CD4-positive, alpha-beta T cell treated with Interleukin-4 for 1 hour (primary cell): ENCODE measurements at places on chromosomes 6 and 20.

- no peak for DNase-seq
Measured at GRCh38 chr20:59670786-59671492, 66.6 kb downstream of the PHACTR3 start.

DNA sequence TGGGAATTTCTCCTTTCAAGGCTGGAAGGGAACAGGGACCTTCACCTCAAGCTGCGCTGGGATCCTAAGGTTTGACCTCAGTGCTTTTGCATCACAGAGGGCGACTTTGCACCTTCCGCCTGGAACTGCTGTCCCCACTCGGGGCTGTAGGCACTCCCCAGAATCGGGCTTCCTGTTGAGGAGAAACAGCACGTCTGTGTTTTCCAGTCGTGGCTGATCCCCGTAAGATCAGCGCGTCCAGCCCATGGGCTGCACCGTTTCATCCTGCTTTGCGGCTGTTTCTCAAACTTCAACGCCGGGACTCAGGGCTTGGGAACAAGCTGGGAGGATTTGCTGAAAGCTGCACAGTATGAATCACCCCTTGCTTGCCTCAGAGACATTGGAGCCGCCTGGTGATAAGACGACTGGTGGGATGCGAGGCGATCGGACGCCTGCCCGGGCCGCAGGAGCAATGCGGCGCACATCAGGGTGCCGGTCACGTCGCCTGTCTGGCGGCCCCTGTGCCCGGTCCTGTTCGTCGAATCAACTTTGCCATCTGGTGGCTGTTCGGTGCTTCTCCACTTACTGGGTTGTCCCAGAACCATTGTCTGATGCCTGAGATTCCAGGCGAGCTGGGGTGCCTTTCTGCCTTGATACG lies 53.6 kb upstream of the FRMD1 start:
- DNase-seq, result no peak

DNA sequence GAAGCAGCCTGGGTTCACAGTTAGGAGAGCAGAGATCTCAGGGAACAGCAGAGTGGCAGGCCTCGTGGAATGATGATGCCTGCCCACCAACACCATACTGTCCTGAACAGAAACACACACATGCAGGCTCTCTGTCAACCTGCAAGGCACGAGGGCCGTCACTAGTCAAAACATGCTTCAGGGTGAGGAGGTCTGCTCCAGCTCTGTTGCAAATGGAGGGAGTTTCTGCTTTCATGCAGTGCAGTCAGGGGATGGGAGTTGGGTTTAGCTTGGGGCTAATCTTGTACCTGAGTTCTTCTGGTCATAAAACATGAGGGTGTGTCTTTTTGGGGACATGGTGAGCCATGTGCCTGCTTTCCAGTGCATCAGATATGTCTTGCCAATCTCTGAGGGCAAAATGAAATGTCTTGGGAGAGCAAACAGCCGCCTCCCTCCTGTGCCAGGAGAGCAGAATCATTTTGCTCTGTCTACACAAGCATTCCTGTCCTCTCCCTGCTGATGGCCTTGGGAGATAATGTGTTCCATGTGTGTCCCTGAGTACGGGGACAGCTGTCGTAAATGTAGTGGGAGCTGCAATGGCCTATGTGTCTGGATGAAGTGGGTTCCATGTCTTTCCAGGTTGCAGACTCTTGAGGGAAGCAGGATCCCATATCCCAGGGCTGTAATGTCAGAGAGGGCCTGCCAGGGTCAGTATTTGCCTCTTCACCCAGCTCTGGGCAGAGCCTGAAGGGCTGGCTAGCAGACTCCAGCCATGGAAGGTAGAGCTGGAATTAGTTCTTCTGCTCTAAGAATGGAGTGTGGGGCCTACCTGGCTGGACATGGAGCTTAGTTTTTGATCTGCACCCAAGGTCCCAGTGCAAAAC lies 40.6 kb downstream of the MAFB start:
- DNase-seq, result no peak

DNA sequence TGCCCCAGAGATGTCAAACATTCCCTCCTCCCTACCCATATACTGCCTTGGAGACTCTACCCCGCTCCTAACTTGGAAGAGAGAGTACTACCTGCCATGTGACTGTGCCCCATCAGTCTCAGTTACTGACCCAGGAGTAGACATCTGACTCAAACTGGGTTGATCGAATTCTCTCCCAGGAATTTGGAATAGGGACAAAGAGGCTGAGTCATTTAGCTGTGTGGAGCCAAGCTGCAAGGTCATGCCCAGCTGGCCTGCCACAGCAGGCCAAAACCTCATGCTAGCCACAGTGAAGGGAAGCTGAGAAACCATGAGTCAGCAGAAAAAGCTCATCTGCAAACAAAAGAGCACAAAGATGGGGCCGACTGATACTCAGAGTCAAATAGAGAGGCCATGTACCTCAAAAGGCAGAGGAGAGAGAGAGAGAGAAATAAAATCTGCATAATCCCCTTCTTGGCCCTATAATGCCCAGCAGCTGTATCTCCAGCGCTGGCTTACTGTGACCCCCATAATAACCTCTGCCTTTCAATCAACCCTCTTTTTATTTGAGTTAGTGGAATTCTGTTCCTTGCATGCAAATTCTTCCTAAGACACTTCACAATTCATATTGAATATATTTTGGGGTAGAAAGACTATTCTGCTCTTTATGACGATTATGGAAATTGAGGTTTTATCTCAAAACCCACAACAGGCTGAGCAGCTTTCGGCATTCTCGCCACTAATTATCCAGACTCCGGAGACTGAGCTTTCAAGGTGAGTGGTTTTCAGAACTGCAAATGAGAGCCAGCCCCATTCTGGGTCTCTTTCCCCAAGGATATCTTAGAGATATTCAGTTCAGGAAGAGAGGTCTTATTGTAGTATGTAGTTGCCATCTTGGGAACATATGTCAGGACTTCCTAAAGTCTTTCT lies 21.4 kb upstream of the AKIRIN2 start:
- peak; percentile 23 for DNase-seq

- no peak for DNase-seq
Measured at GRCh38 chr20:50304501-50304856, 113.8 kb downstream of the CEBPB start.

- no peak for DNase-seq
Measured at GRCh38 chr20:48190757-48191156, 405.5 kb upstream of the SULF2 start.

- no peak for DNase-seq
Measured at GRCh38 chr6:77633471-77633870, 19.4 kb upstream of the MEI4 start.

GRCh38 chr6:11434565-11435326 lies 102.8 kb upstream of the TMEM170B start:
- no peak for DNase-seq

- no peak for DNase-seq
Measured at GRCh38 chr6:161498359-161498758, 224.5 kb upstream of the AGPAT4 start.

GRCh38 chr20:37741570-37741969 lies 47.7 kb downstream of the CTNNBL1 start:
- DNase-seq, result no peak

DNA sequence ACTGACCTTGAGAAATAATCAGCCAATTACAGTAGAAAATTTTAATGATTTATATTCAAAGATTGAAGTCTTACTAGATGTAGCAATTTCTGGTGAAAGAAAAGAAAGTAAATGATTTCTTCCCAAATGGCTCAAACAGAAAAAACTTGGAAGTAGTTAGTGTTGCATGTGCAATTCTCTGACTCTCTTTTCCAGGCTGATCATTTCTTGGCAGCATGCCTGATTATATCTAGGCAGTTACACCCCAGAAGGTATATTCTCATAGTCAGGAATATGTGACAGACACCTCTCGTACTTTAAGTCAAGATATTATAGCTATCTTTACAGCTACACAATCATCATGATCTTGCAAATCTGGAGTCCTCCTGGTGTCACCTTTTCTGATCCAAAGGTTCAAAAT lies 122.9 kb downstream of the PDE7B start:
- no peak for DNase-seq

- DNase-seq, result no peak
Measured at GRCh38 chr20:10288421-10288820, 69.8 kb downstream of the SNAP25 start.

- DNase-seq, result no peak
Measured at GRCh38 chr6:158715330-158716311, 65.8 kb downstream of the SYTL3 start.

DNA sequence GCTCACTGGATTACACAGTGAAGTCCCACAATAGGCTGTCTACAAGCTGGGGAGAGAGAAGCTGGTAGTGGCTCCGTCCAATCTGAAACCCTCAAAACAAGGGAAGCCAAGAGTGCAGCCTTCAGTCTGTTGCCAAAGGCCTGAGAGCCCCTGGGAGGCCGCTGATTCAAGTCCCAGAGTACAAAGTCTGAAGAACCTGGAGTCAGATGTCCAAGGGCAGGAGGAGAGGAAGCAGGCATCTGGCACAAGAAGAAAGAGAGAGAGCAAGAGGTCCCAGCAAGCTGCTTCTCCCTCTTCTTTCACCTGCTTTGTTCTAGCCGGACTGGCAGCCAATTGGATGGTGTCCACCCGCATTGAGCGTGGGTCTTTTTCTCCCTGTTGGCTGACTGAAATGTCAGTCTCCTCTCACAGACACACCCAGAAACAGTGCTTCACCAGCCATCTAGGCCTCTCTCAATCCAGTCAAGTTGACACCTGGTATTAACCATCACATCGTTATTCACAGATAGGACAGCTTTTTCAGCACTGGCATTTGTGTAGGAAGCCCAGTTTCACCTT lies 51.2 kb downstream of the CRYBG1 start:
- DNase-seq, result no peak

DNA sequence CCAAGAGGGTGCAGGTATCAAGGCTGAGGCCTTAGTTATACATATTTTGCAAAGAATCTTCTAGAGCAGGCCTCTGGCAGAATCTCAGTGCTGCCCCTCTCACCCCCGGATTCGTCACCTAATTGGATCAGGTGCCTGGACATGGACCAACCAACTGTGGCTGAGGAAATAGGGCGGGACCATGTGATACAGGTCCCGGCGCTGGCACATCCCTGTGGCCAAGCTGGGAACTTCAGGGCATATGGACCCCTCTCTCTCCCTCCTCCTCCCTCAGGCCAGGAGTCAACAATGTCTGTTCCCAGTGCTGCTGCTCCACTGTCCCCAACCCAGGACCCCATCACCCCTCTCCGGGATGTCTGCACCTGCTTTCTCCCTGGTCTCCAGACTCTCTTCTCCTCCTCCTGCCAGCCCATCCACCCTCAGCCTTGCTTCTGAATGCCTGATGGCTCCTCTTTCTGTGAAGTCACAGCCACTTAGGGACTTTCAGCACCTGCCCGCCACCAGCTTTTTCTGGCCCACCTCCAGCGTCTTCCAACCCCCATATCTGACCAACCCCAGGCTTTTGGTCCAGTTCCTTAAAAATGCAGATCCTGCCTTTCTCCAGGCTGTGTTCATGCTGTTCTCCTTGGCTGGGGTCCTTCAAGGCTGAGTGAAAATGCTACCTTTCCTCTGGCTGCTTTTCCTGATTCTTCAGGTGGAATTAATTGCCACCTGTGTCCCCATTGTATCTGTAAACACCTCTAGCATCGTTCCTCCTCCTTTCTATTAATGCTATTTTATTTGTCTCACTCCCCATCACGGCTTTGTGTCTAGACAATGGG lies 19.0 kb upstream of the MLN start:
- DNase-seq, result no peak

DNA sequence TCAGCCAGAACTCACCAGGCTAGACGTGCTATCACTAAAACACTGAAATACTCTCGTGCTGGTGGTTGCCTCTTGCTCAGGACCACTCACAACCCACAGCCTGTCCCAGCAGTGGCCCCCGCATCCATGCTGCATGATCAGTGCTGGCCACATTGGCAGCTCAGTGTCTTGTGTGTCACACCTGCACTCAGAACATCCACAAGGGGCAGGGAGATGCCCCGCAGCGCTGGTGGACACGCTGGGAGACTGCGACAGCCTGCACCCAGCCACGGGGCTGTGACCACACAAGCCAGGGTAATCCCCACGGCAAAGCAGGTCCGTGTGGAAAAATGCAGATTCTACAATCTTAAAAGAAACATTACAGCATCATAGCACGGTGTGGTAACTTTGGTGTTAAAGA lies 23.9 kb upstream of the APMAP start:
- DNase-seq, result no peak

- no peak for DNase-seq
Measured at GRCh38 chr6:26318459-26319404, 46.3 kb upstream of the BTN3A2 start.

DNA sequence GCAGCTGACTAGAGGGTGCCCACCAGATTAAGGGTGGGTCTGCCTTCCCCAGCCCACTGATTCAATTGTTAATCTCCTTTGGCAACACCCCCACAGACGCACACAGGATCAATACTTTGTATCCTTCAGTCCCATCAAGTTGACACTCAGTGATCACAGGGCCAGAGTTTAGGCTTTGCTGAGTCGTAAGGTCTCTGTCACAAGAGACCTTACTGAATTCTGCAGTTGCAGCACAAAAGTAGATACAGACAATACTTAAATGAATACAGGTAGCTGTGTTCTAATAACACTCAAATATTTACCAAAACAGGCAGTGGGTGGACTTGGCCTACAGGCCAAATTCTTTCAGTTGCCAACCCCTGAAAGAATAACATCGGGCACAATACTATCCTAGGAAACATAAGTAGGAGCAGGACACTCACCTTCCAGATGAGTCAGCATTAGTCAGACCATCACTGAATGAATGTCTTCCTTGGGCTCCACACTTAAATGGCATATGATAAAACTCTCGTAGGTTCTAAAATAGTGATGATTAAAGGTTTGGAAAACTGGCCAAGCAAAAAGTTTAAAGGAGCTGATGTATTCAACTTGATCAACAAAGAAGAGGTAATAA lies 190.0 kb downstream of the UBE3D start:
- DNase-seq, result no peak

- no peak for DNase-seq
Measured at GRCh38 chr6:78831492-78831891, 35.9 kb upstream of the IRAK1BP1 start.

DNA sequence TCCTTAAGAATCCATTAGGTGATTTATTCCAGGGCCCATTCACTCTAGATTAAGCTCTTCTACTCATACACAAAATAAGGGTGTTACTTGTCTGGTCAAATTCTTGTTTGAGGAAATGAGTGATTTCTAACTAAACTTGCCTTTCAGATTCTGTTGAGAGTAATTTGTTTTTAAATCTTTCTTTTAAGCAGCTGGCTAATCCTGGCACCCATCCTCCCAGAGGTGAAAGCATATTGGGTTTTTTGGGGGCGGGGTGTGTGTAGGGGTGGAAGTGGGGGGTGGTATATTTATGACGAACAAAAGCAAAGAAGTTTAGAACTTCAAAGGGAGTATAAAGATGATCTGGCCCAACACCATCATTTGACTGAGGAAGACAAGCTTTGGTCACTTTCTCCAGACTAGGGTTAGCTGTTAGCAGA lies 94.7 kb downstream of the RTN4IP1 start:
- peak; percentile 37 for DNase-seq

- no peak for DNase-seq
Measured at GRCh38 chr6:35385457-35386202, 43.3 kb downstream of the PPARD start.

- no peak for DNase-seq
Measured at GRCh38 chr6:13375360-13375878, 47.1 kb upstream of the TBC1D7 start.

- DNase-seq, result no peak
Measured at GRCh38 chr20:9185511-9185910, 116.6 kb downstream of the PLCB4 start.

GRCh38 chr6:109861946-109862345 lies 116.2 kb upstream of the GPR6 start:
- DNase-seq, result no peak
